Lung microvascular endothelial cell (primary cell): ENCODE measurements at places on chromosomes 1 and 21.

DNA sequence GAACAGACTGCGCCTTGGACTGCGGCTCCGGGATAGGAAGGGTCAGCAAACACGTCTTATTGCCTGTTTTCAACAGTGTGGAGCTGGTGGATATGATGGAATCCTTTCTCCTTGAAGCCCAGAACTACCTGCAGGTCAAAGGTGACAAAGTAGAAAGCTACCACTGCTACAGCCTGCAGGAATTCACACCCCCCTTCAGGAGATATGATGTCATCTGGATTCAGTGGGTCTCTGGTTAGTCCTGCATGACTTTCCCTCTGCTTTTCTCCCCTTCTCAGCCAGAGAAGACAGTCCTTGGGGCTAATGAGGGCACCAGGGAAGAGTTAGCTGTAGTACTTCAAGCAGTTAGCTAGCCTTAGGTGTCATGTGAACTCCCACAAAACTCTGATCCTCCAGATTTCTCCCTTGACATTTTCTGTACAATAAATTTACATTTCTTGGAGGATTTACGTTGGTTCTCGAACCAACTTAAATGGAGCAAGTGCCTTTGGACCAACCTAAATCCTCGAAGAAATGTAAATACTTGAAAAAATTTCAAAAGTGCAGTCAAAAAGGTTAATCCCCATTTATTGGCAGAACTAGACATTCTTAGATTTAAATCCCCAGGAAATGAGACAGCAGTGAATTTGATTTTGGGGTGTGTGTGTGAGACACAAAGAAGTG lies 20.9 kb downstream of the NTMT2 start:
- no peak for DNase-seq

GRCh38 chr1:157105988-157106812 lies 6.6 kb upstream of the ETV3L start:
- DNase-seq = peak; percentile 89

GRCh38 chr1:157319567-157319966 lies 181.4 kb upstream of the ETV3 start:
- no peak for DNase-seq

DNA sequence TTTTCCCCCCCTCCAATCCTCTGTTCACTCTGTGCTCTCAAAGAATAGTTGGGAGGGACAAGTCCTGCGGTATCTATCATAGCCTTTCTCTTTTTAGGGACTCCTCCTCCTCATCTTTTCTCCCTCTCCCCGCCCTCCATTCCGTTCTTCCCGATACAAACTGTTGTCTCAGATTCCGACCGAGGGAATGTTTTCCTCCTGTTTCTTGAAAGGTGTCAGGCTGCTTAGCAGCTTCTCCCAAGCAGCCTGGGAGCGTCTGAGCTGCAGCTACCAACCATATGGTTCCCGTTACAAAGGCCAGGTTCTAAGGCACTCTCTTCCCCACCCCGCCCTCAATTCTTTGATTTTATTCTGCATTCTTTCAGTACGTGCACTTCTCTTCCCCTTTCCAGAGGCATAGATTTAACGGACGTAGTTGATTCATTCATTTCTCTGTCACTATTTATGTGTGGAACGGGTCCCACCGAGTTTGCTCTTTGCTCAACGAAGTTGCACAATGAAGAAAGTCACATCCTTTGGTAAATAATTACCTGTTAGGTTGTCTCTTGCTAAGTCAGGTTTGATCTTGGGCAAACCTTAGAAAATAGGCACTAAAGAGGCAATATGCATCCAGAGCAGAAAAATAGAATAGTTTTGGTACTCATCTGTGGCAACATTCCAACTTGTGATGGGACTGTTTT lies 2.8 kb downstream of the ADGRL2 start:
- peak; percentile 16 for DNase-seq

DNA sequence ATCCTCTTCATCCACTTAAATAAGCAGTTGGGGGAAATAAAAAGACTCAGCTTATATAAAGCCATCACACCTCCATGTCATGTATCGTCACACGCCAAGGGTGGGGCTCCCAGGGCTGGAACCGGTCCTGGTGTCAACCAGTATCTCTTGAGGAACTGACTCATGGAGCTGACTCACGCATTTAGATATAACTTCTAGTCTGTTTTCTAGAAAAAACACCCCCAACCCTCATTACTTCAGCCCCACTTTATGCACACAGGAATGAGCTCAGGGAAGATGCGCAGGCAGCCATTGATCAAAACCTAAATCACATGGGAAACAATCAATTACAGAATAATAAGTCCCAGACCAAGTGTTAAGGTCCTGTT lies 6.9 kb upstream of the IL22RA1 start:
- DNase-seq = peak; percentile 3

DNA sequence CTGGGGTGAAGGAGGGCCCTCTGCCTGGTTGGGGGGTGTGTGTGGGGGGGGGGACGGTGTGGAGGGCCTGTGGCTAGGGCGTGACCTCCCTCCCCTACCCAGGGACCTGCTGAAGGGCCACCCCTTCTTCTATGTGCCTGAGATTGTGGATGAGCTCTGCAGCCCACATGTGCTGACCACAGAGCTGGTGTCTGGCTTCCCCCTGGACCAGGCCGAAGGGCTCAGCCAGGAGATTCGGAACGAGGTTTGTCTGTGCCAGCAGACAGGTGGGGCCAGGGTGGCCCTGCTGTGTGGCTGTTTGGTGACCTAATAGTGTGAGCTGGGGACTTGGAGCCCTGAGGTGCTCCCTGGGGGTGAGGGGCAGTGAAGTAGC lies 43.9 kb downstream of the COQ8A start:
- DNase-seq = no peak

DNA sequence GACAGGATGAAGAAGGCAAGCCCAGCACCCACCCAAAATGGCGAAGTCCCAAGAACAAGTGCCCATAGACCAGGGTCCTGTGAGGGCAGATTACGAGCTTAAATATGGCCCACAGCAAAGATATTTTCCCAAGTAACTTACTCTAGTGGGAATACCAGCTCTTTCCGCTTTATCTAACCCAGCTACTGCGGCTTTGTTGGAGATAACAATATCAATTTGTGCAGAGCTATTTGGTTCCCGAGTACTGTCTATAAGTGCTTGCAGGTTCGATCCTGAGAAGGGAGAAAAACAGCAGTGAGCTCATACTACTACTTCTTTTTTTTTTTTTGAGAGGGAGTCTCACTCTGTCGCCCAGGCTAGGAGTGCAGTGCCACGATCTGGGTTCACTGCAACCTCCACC lies 14.3 kb upstream of the DNAJC28 start:
- DNase-seq = no peak

- no peak for DNase-seq
Measured at GRCh38 chr1:100001462-100001861, 31.7 kb downstream of the SLC35A3 start.

GRCh38 chr1:3011631-3012455 lies 9.4 kb upstream of the ACTRT2 start:
- no peak for DNase-seq

DNA sequence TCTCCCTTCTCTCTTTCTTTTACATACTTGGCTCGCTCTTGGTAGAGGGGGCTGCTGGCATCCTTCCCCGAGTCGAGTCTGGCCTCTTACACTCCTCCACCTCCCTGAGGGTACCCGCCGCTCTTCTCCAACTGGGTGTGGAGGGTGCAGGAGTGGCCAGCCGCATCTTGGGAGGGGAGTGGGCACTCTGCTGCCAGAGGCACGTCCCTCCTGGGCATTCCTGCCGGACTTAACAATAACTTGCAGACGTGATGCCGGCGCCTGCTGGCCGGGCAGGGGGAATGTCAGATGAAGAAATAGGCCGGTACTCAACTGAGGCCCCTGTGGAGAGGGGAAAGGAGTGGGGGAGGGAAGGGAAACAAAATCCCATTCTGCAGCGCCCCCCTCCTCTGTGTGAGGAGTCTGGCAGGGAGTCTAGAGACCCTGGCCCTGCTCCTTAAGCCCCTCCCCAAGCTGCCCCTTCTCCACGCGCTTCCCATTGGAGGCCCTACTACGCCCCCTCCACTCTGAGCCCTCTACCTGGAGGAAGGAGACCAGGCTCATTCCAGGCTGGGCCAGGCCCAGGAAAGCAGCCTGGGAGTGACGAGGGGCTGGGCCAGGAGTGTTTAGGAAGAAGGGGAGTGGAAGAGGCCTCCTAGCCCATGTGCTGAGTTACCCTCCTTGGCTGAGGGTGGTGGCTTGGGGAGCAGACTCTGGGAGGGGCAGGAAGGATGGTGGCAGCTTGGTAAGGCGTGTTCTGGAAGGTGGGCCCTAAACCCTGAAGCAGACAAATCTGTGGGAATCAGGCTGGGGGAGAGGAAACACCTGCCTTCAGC lies 1.8 kb downstream of the ATP2B4 start:
- DNase-seq = peak; percentile 29

- DNase-seq = no peak
Measured at GRCh38 chr1:153070243-153070642, 1.2 kb downstream of the SPRR2B start.

DNA sequence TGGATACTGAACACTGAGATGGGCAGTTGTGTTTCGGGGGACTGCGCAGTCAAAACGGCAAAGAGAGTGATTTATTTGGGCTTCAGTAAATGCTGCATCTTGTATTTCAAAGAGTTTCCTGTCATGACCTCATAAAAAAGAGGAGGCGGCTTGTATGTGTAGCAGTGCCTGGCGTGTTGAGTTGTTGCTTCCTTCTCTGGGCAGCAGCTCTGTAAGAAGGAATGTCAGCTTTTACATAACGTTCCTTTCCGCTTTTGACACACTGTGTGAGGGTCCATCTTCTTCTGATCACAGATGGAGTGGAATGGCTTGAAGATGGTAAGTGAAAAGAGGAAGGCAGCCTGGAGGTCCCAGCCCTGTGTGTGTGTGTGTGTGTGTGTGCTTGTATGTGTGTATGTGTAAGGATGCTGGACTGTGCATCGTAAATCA lies 941 bp downstream of the ELAVL4 start:
- no peak for DNase-seq

DNA sequence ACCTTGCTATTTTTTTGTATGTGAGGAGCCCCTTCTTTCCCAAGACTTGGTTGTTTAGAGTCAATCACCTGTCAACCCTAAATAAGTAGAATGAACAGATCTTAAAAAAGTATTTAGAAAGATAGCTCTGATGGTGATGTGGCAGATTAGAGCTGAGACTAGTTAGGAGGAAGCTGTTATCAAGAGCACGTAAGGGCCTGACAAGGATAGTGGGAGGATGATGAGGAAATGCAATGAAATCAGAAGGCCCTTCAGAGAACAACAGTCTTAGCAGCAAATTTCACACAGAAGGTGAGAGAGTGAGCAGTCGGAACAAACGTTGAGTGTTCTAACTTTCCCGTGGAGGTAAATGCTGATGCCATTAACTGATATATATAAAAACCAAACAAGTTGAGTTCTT lies 15.9 kb upstream of the S1PR1 start:
- no peak for DNase-seq

- DNase-seq = peak; percentile 47
Measured at GRCh38 chr1:43348809-43349593, 9.8 kb upstream of the CDC20 start.

GRCh38 chr1:209207701-209208286 lies 375.7 kb upstream of the CAMK1G start:
- peak; percentile 79 for DNase-seq
